ENCODE measurements at places on chromosomes 3 and 15.

- DNase-seq: no peak
Observed at GRCh38 chr3:84724877-84725276, 233.9 kb upstream of the CADM2 start.

GRCh38 chr3:119297169-119297568 is 3.0 kb downstream of the ARHGAP31 start:
- no peak for DNase-seq

GRCh38 chr15:45389351-45389750 is 11.0 kb upstream of the GATM start:
- DNase-seq: no peak

GRCh38 chr3:54366007-54366750 is 243.8 kb downstream of the CACNA2D3 start:
- no peak for DNase-seq

- no peak for DNase-seq
Observed at GRCh38 chr15:70266412-70267121, 168.8 kb upstream of the TLE3 start.

DNA sequence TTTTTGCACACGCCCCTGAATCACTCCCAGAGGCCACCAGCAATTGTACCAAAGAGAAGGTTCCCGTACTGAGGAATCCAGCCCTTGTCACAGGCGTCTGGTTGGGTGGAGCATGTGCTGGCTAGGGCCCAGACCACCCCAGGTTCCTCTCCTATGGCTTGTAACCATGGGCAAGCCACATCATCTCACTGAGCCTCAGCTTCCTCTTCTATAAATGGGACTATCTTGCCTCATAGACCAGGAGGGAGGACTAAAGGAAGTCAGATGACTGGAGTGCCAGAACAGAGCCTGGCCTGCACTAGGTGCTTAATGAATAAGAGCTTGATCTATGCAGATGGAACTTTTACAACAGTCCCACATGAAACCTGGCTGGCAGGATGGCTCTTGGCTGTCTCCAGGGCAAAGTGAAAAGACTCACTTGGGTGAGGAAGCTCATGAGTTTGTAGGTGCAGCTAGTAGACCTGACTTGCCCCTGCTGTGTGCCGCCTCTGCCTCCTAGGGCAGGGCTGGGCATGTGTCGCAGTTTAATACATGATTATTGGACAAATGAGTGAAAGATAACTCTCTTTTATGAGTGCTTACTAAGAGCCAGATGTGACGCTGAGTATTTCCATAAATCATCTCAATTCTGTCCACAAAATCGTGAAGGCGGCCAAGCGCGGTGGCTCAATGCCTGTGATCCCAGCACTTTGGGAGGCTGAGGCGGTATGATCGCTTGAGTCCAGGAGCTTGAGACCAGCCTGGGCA is 29.3 kb downstream of the CTSH start:
- no peak for DNase-seq

GRCh38 chr15:94086341-94086740 is 145.0 kb upstream of the MCTP2 start:
- no peak for DNase-seq

- DNase-seq: no peak
Observed at GRCh38 chr3:57143886-57144459, 21.2 kb downstream of the IL17RD start.

DNA sequence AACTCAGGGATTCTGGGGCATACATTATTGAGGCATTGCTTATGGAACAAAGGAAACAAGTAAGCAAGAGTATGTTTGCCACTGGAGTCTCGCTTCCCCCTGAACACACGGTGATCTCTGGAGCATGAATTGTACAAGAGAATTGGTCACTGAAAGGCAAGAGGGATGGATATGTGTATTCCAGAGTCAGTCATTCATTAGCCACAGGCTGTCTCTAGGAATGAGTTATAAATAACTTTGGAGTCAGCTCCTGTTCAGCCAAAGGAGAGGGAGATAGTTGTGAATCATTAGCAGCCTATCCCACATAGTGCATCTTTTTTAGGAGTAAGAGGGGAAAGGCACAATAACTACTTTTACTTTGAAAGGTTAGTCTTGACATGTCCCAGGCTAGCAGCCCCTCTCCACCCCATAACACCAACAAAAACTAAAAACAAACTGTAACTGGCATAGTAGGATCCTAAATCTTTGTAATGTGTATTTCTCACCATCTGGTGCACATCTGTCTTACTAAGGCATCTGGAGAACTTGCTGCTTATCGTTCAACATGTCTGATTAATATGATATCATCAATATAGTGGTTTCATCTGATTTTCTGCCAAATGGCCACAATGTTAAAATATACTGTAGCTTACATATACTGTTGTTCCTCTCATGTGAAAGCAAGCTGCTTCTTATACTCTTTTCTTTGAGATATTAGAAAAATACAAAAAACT is 462.2 kb downstream of the GRM7 start:
- DNase-seq: no peak

DNA sequence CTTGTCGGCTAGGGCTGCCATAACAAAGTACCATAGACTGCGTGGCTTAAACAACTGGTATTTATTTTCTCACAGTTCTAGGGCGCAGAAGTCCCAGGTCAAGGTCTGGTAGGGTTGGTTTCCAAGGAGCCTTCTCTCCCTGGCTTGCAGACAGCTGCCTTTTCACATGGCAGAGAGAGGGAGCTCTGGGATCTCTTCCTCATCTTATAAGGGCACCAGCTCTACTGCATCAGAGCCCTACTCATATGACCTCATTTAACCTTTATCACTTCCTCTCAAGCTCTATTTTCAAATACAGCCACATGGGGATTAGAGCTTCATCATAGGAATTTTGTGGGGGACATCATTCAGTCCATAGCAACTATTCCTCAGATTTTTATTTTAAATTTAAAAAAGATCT is 17.6 kb upstream of the PAQR9 start:
- no peak for DNase-seq

GRCh38 chr3:196792771-196793170 is 53.1 kb downstream of the PAK2 start:
- DNase-seq: no peak

DNA sequence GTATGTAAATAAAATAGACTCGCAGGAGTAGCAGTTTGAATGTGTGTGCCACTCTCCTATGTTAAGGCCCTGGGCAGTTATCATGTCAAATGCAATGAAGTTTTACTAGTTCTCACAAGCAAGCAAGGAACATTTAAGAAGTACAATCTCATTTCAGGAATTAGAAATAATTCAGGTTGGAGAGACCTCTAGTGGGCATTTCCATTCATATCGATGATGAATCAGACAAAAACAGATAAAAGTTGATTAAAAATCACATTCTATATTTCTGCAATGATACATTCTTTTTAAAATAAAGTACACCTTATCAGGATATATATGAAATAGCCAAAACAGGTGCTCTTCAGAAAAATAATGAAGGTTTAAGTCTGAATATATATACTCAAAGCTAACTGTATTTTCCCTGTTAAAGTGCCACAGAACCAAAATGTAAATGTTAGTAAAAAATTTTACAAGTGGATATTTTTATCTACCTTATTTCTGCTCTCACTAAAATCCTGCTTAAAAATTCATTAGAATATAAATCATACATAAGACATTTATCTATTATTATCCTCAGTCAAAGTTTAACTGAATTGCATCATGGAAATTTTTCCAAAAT is 492.4 kb upstream of the FRG2C start:
- no peak for DNase-seq

GRCh38 chr3:13575459-13576061 is 26.6 kb downstream of the FBLN2 start:
- no peak for DNase-seq

DNA sequence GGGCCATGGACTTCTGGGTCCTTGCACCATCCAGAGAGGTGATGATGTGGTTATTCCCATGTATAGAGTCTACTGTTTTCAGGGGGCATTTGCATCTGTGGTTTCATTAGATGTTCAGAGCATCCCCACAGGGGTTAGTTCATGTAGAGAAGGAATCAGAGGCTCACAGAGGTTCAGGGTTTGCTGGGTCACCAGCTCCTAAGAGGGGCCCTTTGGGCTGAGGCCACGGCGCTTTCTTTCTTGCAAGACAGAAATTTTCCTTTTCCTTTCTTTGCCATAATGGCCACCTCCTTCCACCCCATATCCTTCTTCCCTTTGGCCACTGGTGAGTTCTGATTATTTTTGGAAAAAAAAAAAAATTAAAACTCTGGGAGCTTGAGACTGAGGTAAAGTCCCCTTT is 62.3 kb downstream of the APBA2 start:
- no peak for DNase-seq

- DNase-seq: no peak
Observed at GRCh38 chr3:107589454-107589853, 66.7 kb downstream of the BBX start.

DNA sequence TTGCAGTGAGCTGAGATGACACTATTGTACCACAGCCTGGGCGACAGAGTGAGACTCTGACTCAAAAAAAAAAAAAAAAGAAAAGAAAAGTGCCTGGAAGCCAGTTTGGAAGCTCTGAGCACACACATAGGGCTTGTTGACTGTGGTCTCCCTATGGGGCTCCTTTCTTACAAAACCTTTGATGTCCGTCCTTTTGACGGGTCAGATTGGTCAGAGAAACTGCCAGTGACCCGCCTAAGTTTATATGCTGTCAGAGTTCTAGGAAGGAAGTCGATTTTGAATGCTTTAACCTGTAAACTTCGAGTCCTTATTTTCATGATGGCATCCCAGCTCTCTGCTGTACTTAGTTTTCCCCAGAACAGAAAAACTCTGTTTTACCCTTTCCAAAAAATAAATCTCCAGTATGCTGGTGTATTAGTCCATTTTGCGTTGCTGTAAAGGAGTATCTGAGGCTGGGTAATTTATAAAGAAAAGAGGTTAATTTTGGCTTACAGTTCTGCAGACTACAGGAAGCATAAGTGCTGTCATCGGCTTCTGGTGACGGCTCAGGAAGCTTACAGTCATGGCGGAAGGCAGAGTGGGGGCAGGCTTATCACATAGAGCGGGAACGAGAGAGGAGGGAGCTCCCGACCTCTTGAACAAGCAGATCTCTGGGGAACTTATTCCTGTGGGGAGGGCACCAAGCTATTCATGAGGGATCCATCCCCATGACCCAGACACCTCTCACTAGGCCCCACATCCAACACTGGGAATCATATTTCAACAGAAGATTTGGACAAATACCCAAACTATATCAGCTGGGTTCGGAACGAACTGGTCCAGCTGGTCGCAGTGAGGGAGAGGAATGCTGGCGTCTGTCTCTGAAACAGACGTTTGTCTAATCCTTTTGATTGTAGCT is 72.3 kb downstream of the LMLN start:
- DNase-seq: no peak

DNA sequence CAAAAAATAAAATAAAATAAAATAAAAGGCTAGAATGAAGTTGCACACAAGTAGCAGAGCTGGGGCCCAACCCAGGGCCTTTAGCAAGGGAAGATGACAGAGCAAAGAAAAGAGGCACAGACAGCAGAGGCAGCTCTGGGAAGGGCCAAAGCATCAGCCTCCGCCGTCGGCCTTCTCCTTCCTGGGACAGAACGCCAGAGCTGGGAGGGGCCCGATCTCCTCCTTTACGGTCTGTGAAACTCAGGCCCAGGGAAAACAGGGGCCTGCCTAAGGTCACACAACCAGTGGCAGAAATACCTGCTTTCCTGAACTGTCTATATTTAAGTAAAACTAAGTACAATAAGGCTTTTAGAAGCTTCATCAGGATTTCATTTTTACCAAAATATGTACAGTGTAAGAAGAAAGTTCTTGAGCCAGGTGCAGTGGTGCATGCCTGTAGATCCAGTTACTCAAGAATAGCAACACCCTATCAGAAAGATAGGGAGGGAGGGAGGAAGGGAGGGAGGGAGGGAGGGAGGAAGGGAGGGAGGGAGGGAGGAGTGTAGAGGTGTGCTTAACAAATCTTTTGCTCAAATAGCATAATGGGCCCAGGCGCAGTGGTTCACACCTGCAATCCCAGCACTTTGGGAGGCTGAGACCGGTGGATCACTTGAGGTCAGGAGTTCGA is 43.0 kb upstream of the MUC4 start:
- no peak for DNase-seq

DNA sequence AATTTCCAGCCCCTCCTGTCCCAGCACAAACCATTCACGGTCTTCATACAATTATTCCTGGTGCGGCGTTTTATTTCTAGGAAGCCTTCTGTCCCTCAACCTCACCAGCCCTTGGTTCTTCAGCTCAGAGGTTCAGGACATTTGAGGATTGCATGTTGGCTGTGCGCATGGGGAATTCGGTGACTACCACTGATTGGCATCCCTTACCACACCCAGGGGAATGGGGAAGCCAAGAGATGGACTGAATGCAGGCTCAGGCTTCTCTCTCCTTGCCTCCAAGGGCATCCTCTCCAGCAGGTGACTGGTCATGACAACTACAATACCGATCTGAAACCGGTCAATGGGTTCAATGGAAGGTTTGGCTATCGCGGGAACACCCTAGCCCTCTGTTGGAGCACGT is 153.8 kb downstream of the MTHFS start:
- DNase-seq: no peak

- DNase-seq: peak; percentile 71
Observed at GRCh38 chr3:127629467-127630403, 750 bp downstream of the PODXL2 start.

- DNase-seq: no peak
Observed at GRCh38 chr15:53525894-53526293, 233.6 kb downstream of the WDR72 start.

DNA sequence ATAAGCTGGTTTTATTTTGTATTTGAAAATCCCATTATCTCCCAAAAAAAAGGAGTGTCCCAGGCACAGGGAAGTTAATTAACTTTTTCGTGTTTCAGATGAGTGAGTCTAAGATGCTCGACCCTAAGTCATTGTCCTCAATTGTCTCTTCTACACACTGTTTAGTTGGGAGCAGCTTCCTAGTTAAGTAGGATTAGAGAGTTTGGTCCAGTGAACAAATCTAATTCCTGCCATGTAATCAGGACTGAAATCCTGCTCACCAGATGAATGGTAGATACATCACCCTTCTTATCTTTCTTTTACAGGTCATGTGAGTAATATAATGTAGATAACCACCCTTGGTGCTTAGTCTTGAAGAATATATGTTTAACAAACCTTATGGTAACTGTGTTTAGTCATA is 228.9 kb upstream of the MANF start:
- no peak for DNase-seq

GRCh38 chr3:159280386-159281191 is 478.7 kb downstream of the MFSD1 start:
- no peak for DNase-seq

- DNase-seq: no peak
Observed at GRCh38 chr3:29183346-29184087, 97.4 kb upstream of the RBMS3 start.

DNA sequence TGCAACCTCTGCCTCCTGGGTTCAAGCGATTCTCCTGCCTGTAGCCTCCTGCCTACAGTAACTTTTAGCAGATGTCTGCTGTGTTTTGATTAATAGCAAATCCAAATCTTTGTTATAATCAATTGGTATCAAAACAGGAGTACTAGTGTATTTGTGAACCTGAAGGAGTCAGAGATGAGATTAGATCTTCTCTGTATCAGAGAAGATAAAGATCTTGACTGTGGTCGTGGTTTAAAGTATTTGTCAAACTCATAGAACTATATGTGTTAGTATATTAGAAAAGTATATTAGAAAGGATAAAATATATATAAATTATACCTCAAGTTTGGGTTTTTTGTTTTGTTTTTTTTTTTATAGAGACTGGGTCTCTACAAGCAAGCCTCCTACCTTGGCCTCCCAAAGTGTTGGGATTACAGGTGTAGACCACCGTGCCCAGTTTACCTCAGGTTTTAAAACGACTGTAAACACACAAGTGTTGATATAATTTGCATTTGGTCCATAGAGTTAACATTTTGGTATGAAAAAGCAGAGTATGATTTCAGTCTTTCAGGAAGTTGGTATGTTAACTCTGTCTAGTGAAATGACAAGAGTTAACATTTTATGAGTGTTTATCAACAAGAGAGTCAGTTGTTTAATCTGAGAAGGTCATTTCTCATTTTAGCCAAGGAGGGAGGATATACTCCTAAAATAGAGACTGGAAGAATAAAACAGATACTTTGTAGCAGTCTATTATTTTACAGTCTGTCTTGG is 18.3 kb downstream of the RTF1 start:
- no peak for DNase-seq
